ENCODE measurements at places on chromosomes 3 and 15. TPM values are rescaled to one million over a fixed set of nuclear protein-coding genes. Genes with fewer than 3 reads are reported as not detected.

The PLCH1 gene
- not detected for total RNA-seq

GRCh38 chr3:49787536-49787935 lies 1.2 kb upstream of the IP6K1 start:
- no peak for DNase-seq
- no peaks in the 10 kb centered on the region for H3K27me3 ChIP-seq
- peaks cover 6% of the 10 kb centered on the region for H3K4me1 ChIP-seq
- H3K36me3 ChIP-seq, result no peaks in the 10 kb centered on the region

DNA sequence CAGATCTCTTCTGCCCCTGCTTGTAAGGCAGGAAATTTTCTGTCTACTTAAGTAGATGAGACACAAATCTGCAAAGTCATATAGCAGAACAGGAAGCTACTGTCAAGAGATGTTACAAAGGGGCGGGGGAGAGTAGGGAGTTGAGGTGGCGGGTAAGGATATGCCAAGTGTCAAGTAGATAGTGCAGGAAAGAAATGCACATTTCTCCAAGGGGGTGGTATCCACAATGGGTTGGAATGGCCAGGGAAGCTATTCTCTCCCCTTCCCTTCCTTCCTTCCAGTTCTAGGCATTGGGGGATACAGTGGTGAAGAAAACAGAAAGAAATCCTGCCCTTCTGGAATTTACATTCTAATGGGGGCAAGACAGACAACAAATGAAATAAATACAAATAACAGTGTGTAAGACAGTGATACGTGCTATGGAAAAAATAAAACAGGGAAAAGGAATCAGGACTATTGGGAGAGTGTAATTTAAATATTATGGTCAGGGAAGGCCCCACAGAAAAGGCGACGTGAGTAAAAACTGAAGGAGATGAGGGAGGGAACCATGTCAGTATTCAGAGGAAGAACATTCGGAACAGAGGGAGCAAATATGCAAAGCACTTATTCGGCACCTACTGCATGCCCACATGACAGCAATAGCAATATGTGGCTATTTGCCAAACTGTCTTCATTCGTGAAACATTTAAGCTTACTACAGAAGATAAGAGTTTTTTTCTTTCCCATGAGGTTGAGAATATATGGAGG lies 42.8 kb upstream of the RNU6-1 start:
- no peaks in the 10 kb centered on the region for H3K36me3 ChIP-seq
- no peak for DNase-seq
- H3K27ac ChIP-seq, result no peak overlapping the region
- no peaks in the 10 kb centered on the region for H3K4me1 ChIP-seq
- H3K27me3 ChIP-seq, result no peaks in the 10 kb centered on the region
- no peak overlapping the region for H3K4me3 ChIP-seq

DNA sequence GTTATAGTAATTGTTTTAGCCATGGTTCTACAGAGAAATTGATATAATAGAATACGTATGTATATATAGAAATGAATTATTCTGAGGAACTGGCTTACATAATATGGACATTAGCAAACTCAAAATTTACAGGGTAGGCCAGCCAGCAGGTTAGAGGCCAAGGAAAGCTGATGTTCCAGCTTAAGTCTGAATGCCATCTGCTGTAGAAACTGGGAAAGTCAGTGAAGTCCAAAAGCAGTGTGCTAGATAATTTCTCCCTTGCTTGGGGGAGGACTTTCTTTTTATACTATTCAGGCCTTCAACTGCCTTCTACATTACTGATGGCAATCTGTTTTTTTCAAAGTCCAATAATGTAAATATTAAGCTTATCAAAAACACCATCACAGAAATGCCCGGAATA lies 1174.7 kb downstream of the ZPLD1 start:
- no peaks in the 10 kb centered on the region for H3K4me1 ChIP-seq
- H3K27me3 ChIP-seq, result no peaks in the 10 kb centered on the region
- H3K36me3 ChIP-seq, result no peaks in the 10 kb centered on the region
- DNase-seq, result no peak
- no peak overlapping the region for H3K4me3 ChIP-seq

GRCh38 chr3:142657033-142657432 lies 60.8 kb downstream of the PLS1 start:
- H3K4me1 ChIP-seq, result no peaks in the 10 kb centered on the region
- no peak for DNase-seq
- H3K27me3 ChIP-seq, result no peaks in the 10 kb centered on the region
- no peaks in the 10 kb centered on the region for H3K36me3 ChIP-seq
- no peak overlapping the region for H3K27ac ChIP-seq

GRCh38 chr3:168116279-168116678 lies 20.6 kb upstream of the GOLIM4 start:
- H3K27ac ChIP-seq, result peak overlapping the region; percentile 35
- no peaks in the 10 kb centered on the region for H3K27me3 ChIP-seq
- no peak for DNase-seq
- H3K4me3 ChIP-seq, result no peak overlapping the region
- H3K4me1 ChIP-seq, result no peaks in the 10 kb centered on the region

DNA sequence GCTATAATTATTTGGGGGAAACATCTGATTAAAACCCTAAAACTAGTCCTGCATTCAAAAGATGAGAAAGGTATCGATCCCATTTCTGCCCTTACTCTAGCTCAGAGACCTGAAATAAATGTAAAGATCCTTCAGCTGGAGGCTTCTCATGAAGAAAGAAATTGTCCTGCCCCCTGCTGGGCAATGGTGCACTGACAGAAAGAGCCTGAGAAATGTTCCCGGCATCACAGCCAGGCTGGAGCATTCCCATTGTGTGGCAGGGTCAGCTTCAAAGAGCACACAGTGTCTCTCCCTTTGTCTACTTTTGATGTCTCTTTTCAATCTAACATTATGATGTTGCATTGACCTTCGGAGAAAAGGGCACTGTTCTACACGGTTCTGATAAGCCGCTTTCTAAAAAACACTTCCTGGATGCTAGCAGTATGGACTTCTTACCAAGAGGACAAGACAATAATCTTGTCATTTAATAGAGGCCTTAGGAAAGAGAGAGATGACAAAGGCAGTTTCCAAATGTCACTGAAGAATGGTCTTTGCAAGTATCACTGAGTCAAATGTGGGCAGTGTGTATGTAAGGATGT lies 287.5 kb downstream of the MAGI1 start:
- no peak for DNase-seq
- no peaks in the 10 kb centered on the region for H3K27me3 ChIP-seq
- no peak overlapping the region for H3K4me3 ChIP-seq
- H3K4me1 ChIP-seq, result no peaks in the 10 kb centered on the region
- H3K36me3 ChIP-seq, result no peaks in the 10 kb centered on the region

GRCh38 chr3:136069933-136070332 lies 104.4 kb downstream of the PPP2R3A start:
- no peak for DNase-seq
- H3K36me3 ChIP-seq, result no peaks in the 10 kb centered on the region
- H3K27me3 ChIP-seq, result no peaks in the 10 kb centered on the region
- no peak overlapping the region for H3K4me3 ChIP-seq
- no peak overlapping the region for H3K27ac ChIP-seq

DNA sequence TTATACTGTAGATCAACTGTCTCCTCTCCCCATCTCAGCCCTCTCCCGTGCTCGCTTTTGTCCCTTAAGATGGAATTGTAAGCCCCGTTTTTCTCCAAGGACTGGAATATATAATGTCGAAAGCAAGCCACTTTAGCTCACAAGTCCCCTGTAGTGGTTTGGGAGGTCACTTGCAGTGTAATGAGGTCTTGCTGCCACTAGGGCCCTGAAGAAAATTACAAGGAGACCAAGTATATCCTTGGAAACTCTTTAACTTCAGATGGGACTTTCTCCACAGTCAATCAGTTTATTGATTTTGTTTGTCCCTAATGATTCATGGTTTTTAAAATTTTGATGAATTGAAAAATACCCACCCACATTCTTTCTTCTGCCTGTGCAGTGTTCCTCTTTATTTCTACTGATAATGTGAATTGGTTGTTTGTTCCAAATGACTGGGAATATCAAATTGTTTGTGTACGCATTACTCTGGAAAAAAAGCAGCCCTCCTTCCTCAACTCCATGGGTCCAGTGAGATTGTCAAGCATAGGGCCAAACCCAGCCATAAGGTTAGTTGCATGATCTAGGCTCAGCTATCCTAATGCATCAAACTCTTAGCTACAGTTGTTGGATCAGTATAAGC lies 294.8 kb downstream of the MCTP2 start:
- no peak for DNase-seq
- H3K4me3 ChIP-seq, result no peak overlapping the region
- no peak overlapping the region for H3K27ac ChIP-seq
- no peaks in the 10 kb centered on the region for H3K27me3 ChIP-seq

DNA sequence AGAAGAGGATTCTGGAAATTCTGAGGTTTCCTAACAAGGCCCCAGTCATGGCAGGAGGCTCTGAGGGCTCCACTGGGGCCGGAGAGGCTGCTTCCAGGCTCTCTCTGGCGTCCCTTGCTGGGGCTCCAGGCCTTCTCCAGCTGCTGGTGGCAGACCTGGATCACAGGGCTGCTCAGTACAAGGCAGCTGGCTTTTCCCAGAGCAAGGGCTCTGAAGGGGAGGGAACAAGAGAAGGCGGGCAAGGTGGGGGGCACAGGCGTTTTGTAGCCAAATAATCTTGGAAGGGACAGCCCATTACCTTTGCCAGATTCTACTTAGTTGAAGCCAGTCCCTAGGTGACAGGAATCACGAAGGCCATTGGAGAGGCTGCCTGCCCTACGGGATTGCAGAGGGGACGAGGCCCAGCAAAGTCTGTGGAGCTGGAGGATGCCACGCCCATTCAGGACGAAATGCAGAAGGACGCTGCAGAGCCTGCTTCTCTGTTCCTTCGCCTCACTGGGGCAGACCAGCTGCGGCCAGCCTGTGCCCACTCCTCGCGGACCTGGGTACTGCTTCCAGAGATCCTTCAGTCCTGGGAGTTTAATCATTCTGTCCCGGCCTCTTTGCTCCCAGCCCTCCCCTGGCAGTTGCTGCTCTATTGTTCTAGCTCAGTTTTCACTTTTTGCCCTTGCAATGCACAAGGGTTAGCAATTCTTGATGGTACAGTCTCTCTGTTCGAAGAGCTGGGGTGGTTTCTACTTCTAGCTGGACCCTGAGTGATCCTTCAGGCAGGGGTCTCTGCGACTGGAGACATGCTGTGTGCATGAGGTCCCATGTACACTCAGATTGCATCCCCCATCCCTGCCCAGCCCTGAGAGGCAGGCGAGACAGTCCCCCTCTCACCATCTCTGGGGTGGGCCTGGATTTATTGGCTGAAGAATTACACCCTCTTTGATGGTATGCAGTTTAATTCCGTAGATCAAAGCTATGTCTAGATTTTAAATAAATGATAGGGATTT lies 149.3 kb upstream of the MEF2A start:
- H3K27me3 ChIP-seq, result no peaks in the 10 kb centered on the region
- H3K27ac ChIP-seq, result no peak overlapping the region
- H3K36me3 ChIP-seq, result no peaks in the 10 kb centered on the region

DNA sequence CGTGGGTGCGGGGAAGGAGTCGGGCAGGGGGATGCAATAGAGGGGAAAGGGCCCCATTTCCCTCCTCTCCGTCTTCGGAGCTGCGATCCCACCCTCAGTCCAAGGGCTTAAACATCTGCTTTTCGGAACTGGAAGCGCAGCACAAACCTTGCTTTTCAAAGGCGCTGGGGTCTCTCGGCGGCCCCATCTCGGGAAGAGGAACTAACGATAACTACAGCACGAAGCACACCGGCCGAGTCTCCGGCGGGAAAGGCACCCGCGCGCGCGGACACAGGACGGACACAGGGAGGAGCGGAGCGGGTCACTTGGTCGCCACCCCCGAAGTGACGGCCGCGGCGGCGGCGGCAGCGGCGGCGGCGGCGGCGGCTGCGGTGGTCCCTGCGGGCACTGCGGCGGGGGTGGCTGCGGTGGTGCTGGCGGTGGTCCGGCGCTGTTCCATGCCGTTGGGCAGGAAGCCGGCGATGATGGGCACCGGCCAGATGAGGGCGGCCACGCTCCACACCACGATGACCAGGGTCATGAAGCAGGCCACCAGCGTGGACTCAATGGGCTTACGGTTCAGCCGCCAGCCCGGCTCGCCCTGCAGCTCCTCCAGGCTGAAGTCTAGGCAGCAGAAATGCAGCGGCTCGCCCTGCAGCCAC lies 1.1 kb downstream of the TMEM158 start:
- peak; percentile 75 for DNase-seq
- H3K4me1 ChIP-seq, result no peaks in the 10 kb centered on the region
- H3K4me3 ChIP-seq, result peak overlapping the region; percentile 77
- no peaks in the 10 kb centered on the region for H3K27me3 ChIP-seq
- no peaks in the 10 kb centered on the region for H3K36me3 ChIP-seq
- H3K27ac ChIP-seq, result no peak overlapping the region

- no peak overlapping the region for H3K4me3 ChIP-seq
- no peak for DNase-seq
- no peaks in the 10 kb centered on the region for H3K27me3 ChIP-seq
- no peaks in the 10 kb centered on the region for H3K36me3 ChIP-seq
- no peak overlapping the region for H3K27ac ChIP-seq
Observed at GRCh38 chr3:183534249-183534648, 21.3 kb downstream of the KLHL6 start.

- no peak overlapping the region for H3K27ac ChIP-seq
- H3K27me3 ChIP-seq, result no peaks in the 10 kb centered on the region
- no peaks in the 10 kb centered on the region for H3K4me1 ChIP-seq
- no peak for DNase-seq
- no peak overlapping the region for H3K4me3 ChIP-seq
Observed at GRCh38 chr3:132549890-132550578, 47.0 kb upstream of the ACKR4 start.

DNA sequence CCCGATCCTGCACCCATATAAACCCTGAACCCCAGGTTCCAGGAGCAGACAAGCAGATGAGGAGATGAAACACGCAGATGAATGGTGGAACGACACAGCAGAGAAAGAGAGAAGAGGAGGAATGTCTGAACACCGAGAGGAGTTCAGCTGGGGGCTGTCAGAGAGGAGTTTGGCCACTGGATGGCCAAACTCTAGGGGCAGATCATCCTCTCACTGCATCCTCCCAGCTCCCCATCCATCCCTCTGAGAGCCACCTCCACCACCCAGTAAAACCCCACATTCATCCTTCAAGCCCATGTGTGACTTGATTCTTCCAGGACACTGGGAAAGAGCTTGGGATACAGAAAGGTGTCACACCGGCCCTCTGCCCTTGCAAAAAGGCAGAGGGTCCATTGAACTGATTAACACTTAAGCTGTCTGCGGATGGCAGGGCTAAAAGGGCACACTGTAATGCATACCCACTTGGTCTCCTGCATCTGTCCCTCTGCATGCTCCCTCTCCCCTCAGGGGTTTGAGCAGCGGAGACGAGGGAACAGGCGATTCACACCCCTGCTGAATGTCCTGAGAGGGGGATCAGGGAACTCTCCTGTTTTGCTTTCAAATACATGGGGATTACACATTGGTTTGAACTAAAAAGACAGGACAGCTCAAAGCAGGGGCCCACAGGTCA lies 53.8 kb downstream of the TMED3 start:
- no peaks in the 10 kb centered on the region for H3K27me3 ChIP-seq
- H3K36me3 ChIP-seq, result no peaks in the 10 kb centered on the region
- no peak overlapping the region for H3K4me3 ChIP-seq
- DNase-seq, result no peak
- H3K27ac ChIP-seq, result no peak overlapping the region
